ENCODE measurements at places on chromosomes 16 and 17.
A peak's percentile ranks its signal among the peaks of the same experiment; 100 is the strongest.

GRCh38 chr17:20191056-20191455 lies 181.9 kb downstream of the SPECC1 start:
- no peak for DNase-seq

- no peak for DNase-seq
These were observed 172.0 kb upstream of the CIBAR2 start for GRCh38 chr16:85284141-85284817.

DNA sequence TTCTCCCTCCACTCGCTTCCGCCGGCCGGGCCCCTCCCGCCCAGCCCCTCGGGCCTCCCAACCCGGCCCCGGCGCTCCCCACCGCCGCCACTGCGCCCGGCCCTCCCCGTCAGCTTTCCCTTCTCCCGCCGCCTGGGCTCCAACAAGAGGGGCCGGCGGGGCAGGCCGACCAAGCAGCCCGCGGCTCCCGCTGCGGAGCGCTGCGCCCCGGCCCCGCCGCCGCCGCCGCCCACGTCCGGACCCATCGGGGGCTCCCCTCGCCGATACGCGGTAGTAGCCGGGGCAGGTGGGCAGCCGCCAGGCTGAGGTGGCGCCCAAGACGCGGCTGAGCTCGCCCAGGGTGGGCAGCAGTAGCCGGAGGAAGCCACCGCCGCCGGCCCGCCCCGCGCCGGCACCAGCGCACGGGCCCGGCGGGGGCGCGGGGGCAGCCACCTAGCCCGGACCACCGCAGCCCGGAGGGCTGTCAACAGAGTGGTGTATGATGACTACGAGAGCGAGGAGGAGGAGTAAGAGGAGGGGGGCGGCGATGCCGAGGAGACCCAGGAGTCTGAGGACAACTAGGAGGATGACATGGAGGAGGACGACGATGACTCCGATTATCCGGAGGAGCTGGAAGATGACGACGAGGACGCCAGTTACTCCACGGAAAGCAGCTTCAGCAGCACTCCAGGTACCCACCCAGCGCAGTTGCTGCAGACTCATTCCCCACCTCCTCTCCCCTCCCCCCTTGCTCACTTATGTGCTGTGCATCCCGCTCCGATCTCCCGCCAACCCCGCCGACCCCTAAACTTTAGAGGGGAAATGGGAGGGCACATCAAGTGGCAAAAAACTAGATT lies 498 bp downstream of the LRRC37B start:
- peak; percentile 65 for DNase-seq

DNA sequence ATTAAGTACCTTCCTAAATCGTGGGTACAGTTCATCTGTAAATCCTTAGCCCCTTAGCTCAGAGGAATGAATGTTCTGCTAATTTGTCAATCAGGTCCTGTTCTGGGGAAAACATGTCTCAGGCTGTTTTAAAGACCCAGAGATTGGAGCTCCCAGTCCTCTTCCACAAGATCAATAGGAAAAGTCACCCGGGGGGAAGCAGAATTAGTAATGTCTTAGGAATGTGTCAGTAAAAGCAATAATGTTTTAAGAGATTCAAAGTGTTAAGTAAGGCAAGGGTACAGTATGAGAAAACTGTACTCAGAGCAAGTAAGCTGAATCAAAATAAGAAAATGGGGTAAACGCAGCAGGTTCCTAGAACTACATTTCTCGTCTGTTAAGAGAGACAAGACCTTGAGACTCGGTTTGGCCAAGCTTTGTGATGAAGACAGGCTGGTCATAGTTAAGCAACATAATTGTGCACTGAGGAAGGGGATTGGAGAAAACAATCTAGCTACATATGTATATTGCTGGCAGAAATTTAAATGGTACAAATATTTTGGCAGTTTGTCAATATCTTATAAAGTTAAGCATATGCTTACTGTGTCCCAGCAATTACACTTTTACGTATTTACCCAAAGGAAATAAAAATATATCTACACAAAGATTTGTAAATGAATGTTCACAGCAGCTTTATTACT lies 192.9 kb upstream of the C17orf78 start:
- no peak for DNase-seq

DNA sequence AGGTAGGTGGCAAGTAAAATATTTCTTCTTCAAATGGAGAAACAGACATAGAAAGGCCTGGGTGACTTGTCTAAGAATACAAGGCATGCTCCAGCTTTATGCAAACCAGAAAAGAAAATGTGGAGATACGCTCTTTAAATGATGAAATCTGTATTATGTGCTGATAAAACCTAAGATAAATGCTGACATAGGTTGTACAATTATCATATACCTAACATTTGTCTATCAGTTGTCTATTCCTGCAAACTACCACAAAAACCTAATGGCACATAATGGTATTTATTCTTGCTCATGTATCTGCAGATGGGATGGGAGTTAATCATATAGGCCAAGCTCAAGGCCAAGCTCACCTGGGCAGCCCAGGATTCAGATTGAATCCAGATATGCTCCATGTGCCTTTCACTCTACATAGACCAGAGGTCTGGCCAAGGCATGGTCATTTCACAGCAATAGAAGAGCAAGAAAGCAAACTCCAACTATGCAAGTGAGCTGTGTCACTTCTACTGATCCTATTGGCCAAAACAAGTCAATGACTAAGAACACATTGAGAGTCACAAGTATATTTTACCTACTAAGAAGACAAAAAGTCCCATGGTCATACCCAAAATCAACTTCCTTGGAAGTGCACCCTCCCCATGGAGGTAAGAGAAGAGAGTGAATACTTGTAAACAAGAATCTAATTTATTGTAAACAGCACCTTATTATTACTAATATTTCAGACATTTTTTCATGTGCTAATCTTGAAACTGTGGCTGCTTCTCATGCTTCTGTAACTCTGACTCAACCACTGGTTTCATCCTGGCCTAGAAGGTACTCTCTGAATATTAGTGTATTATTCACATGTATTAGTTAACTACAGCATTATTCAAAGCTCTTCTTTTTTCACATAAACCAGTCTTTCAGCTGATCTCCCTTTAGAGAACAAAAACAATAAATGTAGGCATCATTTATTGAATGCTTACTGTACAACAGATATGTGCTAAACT lies 270.7 kb upstream of the SOX9 start:
- no peak for DNase-seq

DNA sequence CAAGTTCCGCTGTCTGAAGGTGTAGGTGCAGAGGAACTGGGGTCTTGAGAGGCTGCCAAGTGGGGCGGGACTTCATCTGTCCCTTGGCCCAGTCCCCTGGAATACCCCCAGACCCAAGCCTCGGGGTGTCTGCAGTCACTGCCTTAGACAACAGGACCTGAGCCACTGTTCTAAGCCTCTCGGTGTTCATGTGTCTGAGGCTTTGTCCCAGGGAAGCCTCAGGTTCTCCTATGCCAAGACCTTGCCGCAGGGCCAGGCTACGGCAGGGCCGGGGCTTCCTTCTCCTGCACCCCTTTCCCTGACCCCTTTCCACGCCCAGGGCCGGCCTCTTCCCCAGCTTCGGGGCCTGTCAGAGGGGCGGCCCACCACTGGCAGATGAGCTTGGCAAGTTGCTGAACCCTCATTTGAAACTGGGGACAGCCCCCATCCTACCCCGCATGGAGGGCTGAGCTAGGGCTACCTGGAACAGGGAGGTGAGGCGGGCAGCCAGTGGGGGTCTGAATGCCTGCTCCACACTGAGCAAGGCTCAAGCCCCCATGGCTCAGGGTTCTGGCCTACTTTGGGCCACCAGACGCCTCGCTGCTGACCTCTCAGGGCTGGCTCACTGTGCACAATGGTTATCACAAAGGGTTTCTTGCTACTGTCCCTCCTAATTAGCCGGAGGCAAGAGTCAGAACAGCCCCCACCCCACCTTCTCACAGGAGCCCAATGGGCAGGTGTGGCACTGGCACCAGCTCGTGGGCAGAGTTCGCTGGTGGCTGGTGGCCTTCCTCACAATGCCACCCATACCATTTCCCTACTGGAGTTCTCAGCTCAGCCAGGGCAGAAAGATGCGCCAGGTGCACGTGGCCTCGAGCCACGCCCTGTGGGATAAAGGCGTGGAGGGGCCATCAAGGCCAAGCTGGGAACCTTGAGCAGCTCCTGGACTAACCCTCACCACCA lies 7.1 kb downstream of the LITAFD start:
- DNase-seq, result no peak

DNA sequence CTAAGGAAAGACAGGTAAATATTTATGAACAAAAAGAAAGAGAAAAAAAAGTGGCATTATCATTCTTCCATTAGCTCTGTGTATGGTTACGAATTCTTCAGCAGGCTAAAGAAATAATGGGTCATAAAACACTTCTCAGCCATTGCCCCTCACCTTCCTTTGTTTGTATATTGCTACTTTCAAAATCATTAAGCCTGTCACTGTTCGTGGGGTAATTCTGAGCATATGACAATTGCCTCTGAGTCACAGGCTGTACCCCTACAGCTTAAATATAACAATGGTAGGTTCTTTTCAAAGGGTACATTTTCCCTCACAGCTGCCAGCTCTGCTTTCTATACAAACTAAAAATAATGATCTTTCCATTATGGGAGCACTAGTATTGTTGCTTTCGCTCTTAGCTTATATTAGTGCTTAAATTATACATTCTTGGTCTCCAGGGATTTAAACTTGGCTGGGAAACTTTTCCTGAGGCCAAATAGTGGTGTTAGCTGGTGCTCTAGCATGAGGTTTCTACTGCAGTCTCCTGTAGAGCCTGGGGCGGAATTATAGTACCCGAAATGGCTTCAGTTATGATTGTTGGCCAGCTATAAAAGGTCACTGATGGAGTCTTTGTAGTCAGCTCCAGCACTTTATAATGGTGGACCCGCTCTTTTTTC lies 74.7 kb upstream of the CDH11 start:
- no peak for DNase-seq

DNA sequence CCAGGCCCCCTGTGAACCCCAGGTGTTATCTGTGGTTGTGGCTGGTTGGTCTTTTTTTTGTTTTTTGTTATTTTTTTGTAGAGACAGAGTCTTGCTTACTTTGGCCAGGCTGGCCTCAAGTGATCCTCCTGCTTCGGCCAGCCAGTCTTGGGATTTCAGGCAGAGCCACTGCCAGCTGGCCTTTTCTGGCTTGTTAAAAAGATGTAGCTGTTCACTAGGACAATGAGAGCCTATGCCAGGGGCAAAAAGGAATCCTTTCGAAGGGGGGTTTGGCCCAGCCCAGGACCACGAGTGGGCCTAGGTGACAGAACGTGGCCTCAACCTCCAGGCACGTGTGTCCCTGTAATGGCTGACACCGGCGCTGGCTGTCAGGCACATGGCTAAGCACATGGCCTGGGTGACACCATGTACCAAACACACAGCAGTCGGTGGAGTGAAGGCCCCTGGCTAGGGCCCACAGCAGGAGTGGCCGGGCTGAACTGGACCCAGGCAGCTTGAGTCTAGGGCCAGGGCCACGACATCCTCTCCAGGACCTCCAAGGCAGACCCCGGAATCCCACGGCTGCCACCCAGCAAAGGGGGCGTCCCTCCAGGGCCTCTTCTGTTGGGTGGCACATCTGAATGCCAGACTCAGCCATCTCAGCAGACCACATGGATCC lies 6.9 kb upstream of the SLC38A8 start:
- DNase-seq, result no peak

DNA sequence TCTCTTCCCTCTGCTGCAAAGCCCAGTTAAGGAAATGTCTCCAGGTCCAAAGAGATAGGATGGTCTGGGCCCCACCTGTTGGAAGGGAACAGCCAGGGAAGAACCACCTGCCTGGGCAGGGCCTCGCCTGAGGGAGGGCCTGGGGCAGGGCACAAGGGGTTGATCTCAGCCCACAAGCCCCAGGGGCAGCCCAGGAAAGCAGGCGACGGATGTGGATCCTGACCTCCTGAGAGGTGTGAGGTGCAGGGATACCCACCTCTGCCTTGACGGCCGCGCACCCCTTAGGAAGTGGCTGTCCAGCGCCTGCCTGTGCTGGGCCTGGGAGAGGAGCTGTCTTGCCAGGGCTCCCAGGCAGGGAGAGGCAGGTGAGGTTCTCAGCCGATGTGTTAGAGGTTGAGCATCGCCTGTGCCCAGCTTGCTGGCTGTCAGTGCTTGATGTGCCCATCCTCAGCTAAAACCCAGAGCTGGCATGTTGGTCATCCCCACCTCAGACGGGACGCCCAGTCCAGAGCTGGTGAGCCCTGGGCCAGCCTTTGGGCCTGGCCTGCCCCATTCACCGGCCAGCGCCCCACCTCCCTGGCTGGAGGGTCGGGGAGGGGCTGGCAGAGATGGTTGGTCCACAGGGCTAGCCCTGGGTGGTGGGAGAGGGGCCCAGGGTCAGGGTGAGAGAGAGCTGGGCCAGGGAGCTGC lies 434 bp downstream of the CEMP1 start:
- no peak for DNase-seq

- DNase-seq, result no peak
These were observed 390 bp upstream of the UNC13D start for GRCh38 chr17:75844530-75845057.

DNA sequence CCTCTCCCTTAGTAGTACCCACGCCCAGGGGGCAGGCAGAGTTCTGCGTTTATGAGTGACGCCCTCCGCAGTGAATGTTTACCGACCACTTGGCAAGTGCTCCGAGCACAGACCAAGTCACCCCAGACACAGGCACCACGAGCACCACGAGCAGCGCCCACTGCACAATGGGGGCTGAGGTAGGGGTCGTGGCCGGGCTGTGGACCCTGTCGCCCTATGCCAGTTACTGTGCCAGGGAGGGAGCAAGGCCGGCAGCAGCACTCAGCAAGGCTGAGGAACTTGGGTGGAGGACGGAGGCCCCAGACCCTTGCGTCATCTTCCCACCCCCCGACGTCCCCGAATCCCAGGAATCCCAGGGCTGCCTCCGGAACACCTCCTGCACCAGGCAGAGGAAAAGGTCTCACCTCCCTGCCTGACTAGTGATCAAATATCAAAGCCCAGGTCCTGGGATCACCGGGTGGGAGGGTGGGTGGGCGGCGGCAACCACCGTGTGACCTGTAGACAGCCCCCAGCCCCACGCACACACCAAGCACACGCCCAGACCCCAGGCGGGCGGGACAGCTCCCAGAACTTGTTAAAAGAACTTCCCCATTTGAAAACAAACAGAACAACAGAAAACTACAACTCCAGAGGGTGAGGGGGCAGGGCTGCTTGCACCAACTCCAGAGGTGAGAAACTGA lies 5.4 kb downstream of the VASN start:
- no peak for DNase-seq

- no peak for DNase-seq
These were observed 68.1 kb upstream of the CNEP1R1 start for GRCh38 chr16:49956915-49957314.

GRCh38 chr17:1423456-1424135 lies 23.6 kb upstream of the YWHAE start:
- no peak for DNase-seq

- no peak for DNase-seq
These were observed 136.2 kb upstream of the DNAH9 start for GRCh38 chr17:11461993-11462548.
